ENCODE measurements at places on chromosomes 7 and 10.

GRCh38 chr10:29896053-29896452 is 163.3 kb downstream of the JCAD start:
- peak; percentile 44 for DNase-seq

GRCh38 chr10:132245056-132245455 is 58.3 kb downstream of the DPYSL4 start:
- DNase-seq, result no peak

- peak; percentile 64 for DNase-seq
These were observed 255.7 kb downstream of the TNS3 start for GRCh38 chr7:47326220-47326619.

- no peak for DNase-seq
These were observed 470.7 kb upstream of the MKI67 start for GRCh38 chr10:128596906-128597305.

DNA sequence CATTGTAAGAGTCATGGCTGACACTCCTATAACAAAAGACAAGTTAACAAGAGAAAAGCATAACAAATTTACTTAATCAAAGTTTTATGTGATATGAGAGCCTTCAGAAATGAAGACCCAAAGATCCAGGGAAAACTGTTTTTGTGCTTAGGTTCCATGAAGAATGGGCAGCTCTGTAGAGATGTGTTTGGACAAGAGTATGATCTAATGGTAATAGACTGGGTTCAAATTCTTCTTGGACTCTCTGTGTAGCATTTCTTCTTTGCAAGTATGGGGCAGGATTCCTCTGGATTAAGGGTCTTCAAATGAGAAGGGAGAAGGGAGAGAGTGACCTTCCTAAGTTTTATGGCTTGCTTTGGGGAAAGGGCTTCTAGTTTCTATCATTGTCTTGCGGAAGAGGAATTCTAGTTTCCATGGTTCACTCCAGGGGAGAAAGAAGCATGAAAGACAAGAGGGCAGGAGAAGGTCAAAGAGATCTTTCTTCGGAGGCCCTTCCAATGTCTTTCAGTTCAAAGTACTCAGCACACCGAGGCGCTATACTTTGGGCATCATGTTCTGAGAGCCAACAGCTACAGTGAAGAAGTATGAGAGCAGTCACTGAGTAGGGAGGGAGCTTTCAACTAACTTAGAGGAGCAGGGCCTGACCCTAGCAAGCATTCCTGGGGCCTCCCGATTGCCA is 15.4 kb downstream of the IFIT3 start:
- no peak for DNase-seq

DNA sequence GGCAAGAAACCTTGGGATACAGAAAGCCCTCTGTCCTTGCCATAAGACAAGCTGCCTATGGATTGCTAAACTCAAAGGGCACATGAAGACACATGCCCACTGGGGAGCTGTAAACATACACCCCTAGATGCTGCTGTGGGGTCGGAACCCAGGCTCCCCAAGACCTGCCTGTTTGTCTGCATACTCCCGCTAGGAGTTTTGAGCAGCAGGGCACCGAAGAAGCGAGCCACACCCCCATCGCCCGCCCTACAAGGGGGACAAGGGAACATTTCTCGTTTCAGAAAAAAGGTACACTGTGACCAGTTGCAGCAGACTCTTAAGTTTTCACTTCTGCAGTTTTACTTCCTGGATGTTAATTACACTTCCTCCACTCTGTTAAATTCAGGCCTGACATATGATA is 680.2 kb upstream of the GHITM start:
- no peak for DNase-seq

DNA sequence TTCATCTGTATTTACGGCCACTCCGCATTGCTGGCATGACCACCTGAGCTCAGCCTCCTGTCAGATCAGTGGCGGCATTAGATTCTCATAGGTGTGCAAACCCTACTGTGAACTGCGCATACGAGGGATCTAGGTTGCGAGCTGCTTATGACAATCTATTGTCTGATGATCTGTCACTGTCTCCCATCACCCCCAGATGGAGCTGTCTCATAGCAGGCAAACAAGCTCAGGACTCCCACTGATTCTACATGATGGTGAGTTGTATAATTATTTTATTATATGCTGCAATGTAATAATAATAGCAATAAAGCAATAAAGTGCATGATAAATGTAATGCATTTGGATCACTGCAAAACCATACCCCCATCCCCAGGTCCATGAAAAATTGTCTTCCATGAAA is 1172.9 kb upstream of the AUTS2 start:
- no peak for DNase-seq

DNA sequence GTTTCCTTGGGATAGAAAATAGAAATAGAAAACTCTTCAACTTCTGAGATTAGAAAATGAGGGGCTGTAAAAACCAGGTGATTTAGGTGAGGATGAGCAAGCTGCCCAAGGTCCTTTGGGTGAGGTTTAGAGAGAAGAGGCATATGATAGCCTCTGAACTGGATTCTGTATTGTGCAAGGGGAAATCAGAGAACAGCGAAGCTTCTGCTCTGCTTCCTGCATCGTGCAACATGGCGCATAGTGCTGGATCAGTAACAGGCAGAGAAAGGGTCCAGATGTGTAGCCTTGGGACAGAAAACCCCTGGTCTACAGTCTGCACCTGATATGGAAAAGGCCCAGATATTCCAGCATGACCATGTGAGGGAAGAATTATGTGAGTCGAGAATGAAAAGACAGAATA is 121.7 kb downstream of the MBL2 start:
- DNase-seq, result no peak

DNA sequence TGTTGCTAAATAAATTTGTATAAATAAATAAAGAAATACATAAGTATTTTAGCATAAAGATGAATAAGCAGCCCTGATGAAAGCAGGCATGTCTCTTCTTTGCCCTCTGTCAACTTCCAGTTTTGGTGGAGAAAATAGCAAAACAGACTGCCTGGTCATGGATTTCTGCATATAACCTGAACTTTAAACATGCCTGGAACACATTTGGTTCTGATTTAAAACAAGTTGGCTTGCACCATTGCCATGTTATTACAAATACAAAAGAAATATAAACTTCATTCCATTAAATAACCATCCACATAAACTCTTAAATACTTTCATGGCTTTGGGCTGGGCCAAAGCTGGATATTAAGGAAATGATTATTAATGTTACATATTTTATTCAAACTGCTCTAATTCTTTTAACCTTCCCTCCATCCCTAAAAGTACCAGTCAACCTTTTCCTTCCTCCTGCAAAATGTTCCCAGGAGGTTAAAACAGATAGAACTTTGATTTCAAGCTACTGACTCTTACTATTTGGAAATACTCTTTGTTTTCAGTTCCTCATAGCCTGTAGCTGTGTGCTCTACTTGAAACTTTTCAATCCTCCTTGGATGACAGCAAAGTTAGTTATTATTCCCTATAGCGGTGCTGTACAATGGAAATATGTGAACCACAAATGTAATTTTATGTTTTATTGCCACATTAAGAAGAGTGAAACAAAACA is 96.3 kb downstream of the BICC1 start:
- no peak for DNase-seq

DNA sequence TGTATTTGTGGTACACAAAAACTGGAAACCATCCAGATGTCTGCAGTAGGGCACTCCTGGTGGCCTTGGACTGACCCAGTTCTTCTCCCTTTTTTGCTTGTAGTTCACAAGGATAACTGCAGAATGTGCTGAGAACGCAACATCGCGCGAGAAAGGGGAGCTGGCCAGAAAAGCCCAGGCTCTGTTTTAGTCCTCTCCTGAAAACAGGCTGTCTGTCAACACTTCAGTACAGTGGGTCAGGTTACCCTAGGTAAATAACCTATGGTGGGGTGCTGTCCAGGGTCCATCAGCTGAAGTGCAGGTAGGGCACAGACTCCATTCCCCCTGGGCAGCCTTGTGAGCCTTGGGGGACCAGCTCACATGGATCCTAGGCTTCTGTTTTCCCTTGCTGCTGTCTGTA is 495.8 kb downstream of the MDFIC start:
- DNase-seq, result no peak

DNA sequence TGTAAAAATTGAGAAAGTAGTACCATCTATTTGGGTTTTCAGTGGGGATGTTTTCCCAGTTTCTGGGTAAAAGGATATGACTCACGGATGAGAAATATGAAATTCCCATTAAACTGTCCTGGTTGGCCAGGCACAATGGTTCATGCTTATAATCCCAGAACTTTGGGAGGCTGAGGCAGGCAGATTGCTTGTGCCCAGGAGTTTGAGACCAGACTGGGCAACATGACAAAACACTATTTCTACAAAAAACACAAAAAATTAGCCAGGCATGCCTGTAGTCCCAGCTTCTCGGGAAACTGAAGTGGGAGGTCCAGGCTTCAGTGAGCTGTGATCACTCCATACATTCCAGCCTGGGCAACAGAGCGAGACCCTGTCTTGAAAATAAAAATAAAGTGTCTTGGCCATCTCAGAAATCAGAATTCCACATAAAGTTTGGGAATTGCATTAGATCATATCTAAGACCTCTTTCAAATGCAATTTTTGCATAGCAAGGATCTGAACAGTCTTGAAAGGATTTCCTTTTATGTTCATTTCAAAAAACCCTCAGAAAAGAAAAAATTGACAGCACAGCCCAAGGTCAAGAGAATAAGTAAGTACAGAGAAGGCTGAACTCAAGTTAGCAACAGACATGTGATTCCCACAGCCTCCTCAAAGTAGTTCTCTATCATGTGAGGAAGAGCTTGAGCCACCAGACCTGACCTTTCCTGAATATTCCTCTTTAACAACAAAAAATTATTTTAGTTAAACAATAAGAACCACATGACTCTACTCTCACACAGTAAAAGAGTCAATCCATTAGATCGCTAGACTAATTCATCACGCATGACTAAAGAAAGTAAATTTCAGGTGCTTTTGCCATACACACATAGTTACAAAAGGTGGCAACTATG is 141.5 kb upstream of the CAV2 start:
- no peak for DNase-seq

DNA sequence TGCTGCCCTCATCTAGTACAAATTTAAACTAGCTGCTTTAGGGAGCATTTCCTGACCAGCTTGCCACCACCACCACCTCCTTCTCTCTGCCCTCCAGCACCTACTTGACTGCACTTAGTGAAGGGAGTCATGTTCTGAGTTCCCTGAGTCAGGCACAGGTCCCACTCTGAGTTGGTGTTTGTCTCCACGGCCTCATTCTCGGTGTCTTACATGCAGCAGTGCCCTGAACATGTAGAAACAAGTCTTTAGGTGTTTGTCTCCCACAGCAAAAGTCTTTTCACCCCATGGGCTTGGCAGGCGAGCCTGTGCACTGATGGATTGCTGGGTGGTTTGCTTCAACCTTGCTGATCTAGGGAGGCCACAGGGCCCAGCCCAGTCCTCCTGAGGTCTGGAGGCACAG is 16.9 kb downstream of the TSPAN14 start:
- DNase-seq, result no peak

- DNase-seq, result no peak
These were observed 20.7 kb downstream of the LAMB1 start for GRCh38 chr7:107982042-107982840.

- DNase-seq, result no peak
These were observed 35.5 kb downstream of the GRID1 start for GRCh38 chr10:86330778-86331763.

DNA sequence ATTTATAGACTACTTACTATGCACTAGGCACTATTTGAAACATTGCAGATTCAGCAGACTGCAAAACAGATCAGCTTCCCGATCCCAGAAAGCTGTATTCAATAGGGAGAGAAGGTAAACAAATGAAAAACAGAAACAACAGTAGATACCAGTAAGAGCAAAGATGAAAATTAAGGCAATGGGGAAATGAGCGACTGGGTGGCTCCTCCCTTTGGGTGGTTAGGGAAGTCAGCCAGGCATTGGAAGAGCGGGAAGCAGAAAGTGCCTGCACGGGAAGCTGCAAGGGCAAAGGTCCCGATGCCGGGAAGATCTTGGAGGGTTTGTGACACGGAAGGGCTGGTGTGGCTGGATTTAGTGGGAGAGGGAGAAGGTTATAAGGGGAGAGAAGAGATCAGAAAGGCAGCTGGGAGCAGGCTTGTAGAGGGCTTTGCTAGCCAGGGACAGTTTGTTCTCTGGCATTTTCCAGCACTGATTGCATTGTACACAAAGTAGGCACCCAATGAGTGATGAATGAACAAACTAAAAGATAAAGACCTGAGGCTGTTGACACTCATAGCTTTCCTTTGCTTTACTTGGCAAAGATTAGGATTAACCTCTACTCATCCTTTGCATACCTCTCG is 67.8 kb downstream of the NAMPT start:
- DNase-seq, result peak; percentile 80

- DNase-seq, result no peak
These were observed 46.9 kb downstream of the MINDY3 start for GRCh38 chr10:15813415-15813814.

GRCh38 chr7:24456526-24457218 is 116.6 kb upstream of the PALS2 start:
- DNase-seq, result no peak

GRCh38 chr7:108525985-108526767 is at the start of gene PNPLA8:
Gene PNPLA8, minus strand, starts transcription at chr7:108526135. Its CDS starts 10,644 bp downstream, at chr7:108515491.
- DNase-seq, result peak; percentile 99
